ENCODE measurements at places on chromosomes 6 and 20.

DNA sequence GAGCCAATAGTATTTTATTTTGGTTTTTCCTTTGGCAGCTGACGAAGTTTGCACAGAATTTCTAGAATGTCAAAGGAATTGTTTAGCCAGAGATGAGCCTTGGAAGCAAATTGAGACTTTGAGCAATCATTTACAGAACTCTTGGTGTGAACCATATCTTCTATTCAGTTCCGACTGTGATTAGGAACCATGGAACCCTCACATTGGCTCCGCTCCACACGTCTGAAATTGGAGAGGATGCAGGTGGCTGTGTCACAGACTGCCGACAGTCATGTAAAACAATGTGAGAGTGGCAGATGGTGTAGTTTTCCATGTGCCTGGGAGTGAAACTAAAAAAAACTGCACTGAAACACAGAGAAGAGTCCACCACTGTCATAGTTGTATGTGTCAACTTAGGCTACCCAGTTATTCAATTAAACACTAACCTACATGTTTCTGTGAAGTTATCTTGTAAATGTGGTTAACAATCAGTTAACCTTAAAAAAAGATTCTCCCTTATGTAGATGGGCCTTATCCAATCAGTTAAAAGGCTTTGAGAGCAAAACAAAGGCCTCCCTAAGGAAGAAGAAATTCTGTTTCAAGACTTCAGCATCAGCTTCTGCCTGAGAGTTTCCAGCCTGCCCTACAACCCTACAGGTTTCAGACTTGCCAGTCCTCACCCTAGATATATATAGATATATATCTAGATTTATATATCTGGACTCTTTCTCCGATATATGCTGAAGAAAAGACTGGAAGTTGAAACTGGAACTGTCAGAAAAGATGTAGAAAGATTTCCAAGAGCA, 3.3 kb upstream of the HMGN4 start:
- no peak for DNase-seq

GRCh38 chr20:63206878-63207277, 9.1 kb downstream of the YTHDF1 start:
- no peak for DNase-seq

GRCh38 chr6:22926790-22927354, 357.5 kb downstream of the HDGFL1 start:
- no peak for DNase-seq

GRCh38 chr6:2819115-2819514, 22.5 kb downstream of the SERPINB1 start:
- DNase-seq, result no peak

DNA sequence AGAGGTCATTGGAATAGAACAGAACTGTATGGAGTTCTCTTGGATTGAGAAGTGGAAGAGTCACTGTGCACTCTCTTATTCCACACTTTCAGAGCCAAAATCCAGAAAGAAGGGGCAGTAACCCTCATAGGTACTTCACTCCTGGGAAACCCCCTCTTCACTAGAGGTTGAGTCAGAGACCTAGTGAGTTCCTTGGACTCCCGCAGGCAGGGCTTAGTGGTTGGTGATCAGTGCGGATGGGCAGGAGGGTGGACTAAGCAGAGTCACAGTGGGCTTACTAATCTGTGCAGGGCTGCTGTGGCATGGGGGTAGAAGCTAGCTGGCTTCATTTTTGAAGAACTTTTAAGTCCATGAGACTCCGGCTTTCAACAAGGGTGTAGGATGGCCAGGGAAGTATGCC, 95.0 kb upstream of the MLN start:
- no peak for DNase-seq

- no peak for DNase-seq
These were observed 42.1 kb downstream of the IYD start for GRCh38 chr6:150410906-150411305.

DNA sequence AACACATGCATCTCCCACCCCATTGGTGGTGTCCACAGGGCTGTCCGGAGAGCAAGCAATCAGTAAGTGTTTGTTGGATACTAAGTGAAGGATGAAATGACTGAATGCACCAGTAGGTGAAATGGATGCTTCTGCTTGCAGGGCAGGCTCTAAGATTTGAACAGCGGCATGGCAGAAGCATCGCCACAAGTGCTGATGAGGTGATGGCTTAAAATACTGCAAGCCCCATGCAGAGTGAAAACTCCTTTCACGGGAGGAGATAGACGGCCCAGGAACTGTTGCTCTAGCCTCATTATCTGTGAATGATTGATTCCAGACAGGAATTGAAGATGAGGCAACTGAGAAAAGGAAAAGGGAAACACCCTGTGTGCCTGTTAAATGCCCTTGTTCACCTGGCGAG, 158.9 kb downstream of the LY86 start:
- no peak for DNase-seq

GRCh38 chr6:150142097-150142669, 661 bp upstream of the PPP1R14C start:
- no peak for DNase-seq

GRCh38 chr20:10282979-10283456, 64.4 kb downstream of the SNAP25 start:
- no peak for DNase-seq

DNA sequence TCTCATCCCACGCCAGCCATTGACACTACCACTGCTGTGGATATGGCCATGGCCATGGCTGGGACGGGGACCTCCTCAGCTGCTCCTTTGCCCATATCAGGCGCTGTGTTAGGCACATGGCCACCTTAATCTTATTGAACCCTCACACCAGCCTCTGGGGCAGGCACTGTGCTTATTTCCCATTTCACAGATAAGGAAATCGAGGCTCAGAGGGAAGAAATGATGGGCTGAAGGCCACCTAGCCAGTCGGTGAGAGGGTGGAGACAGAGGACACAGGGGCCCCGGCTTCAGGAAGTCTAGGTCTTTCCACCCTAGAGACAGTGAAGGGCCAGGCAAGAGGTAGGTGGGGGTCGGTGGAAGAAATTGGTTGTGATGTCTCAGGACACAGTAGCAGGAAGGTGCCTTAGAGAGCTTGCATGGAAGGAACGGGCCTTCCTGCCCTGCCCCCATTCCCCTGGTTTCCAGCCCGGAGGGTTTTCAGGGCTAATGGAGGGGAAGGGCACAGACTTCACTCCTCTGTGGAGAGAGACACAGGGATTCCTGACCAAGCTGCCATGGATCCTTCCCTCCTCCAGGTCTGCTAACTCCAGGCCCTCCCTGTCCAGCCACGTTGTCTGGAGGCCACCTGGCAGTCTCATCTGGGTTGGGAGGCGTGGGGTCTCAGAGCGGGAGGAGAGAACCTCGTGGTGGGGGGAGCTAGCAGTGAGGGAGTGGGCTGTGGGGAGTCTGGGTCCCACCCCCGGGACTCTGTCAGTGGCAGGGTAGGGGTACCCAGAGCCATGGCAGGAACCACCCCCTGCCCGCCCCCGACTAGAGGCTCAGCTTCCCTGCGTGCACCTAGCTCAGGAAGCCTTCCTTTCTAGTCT, 120.4 kb downstream of the VEGFA start:
- DNase-seq, result no peak

Measured in stimulated activated CD8-positive, alpha-beta memory T cell treated with anti-CD3 and anti-CD28 coated beads, Interleukin-2, amount 100 ng/mL, for 1 hour (primary cell).